ENCODE measurements at places on chromosomes 2 and 18.
A peak's percentile ranks its signal among the peaks of the same experiment; 100 is the strongest.

DNA sequence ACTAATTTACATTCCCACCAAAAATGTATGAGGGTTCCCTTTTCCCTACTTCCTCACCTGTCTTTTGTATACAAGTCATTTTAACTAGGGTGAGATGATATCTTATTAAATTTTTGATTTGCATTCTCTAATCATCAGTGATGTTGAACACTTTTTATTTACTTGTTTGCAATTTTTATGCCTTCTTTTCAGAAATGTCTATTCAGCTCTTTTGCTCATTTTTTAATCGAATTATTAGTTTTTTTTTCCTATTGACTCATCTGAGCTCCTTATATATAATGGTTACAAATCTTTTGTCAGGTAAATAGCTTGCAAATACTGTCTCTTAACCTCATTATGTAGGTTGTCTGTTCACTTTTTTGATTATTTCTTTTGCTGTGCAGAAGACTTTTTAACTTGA is 269.4 kb downstream of the CDH19 start:
- DNase-seq: no peak

- DNase-seq: no peak
Observed at GRCh38 chr2:67782443-67782842, 280.4 kb downstream of the C1D start.

DNA sequence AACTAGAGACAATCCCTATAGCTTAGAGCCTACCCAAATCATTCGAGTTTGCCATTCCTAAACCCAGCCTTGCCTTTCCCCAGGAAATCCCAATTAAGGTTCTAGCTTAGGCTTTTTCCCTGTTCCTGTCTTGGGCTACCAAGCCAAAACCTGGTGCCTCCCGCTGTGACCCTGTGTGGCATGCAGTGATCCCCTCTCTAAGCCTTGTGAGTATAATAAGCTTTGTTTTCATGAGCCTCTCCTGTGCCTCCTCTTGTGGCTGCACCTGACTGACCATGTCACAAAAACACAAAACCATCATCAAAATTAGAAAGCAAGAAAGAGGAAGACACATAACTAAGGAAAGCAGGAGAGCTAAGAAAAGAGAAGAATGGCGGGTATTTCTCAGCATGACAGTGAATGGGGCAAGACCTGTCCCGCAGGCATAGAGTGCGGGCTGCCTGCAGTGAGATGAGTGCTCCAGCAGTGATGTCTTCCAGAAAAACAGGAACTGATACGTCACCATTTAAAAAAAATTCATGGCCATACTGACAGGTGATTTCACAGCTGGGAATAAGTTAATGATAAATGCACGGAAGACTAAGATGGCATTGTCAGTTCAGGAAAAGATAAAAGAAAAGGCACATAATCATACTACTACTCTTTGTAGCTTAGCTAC is 9.2 kb upstream of the PAIP2B start:
- no peak for DNase-seq

- DNase-seq: peak; percentile 77
Observed at GRCh38 chr2:193502363-193503035, 1307.8 kb upstream of the TMEFF2 start.

DNA sequence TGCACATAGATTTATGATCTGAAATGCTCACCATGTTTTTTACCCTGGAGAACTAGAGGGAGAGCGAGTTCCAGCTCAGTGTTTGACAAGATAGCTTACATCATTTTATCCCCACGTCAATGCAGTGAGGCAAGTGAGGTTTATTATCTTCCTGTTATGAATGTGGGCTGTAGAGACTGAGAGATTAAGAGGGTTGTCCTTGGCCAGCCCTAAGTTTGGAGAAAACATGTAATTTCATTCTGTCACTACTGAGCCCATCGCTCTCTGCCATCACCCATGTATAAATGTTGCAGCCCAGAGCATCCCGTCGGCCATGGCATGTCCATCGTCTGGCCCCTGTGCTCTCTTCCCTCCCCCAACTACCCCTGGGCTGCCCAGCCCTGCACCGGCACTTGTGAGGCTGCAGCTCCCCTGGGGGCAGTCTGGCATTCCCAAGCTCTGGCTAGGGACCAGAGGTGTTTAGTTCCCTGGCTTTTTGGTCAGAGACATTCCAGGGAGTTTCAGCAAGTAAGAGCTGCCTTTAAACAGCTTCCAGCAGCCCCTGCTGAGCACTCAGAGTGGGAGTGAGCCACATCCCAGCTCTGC is 136.7 kb downstream of the ANTXR1 start:
- no peak for DNase-seq

DNA sequence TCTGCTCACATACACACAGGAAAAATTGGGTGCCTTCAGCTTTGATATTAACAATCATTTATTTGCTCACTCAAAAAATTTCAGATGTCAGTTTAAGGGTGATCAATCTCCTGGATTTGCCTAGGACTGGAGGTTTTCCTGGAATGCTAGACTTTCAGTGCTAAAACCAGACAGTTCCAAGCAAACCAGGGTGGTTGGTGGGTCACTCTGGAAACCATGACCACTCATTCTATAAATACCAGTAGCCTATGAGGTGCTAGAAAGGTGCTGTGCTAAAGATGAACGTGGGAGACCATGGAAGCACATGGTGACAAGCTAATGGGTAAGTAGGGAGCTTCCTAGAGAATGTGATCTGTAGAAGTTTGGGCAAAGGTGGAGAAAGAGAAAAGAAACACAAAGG is 25.4 kb upstream of the STPG4 start:
- no peak for DNase-seq

GRCh38 chr2:17845806-17846205 is 29.5 kb downstream of the MSGN1 start:
- DNase-seq: no peak

DNA sequence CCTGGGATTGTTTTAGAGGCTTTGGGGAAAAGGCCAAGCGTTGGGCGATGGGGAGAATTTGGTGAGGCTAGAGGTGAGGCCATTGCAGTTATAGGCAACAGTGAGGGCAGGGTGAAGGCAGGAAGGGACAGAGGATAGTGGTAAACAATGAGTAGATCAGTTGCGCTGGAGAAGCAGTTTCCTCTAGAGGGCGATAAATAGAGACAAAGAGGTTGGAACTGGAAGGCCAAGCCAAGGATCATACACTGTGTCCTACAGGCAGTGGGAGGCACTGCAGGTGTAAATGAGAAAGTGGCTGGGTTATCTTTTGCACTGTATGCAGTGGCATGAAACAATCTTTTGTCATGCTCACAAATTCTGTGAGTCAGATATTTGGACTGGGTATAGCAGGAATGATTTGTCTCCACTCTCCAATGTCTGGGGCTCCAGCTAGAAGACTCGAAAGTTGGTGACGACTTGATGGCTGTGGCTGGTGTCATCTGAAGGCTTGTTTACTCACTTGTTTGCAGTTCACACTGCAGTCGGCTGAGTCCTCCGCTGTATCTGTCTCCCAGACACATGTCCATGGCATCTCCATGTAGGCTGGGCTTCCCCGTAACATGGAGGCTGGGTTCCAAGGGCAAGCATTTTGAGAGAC is 82.1 kb downstream of the TNP1 start:
- peak; percentile 87 for DNase-seq

DNA sequence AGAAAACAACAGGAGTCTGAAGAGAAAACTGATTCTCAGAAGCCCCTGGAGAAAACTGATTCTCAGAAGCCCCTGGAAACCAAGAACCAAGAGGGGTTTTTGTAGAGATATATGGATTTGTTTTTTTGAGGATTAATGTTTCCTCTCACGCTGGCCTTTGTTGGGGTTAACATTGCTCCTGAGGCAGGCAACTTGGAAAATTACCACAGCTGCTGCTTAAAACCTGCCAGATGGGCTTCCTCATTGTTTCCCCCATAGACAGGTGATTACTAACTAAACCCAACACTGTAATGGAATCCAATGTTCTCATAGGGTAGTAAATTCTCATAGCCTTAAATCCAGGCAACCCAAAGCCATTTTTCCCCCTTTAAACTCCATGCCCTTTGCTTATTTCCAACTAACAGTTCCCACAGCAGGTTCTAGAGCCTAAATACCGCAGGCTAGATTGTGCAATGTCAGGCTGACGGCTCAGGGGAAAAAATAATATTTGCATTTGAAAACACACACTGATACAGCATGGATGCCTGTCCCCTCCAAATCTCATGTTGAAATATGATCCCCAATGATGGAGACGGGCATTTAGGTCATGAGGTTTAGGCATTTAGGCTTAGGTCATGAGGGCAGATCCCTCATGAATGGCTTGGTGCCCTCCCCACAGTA is 272.3 kb upstream of the PKDCC start:
- no peak for DNase-seq

DNA sequence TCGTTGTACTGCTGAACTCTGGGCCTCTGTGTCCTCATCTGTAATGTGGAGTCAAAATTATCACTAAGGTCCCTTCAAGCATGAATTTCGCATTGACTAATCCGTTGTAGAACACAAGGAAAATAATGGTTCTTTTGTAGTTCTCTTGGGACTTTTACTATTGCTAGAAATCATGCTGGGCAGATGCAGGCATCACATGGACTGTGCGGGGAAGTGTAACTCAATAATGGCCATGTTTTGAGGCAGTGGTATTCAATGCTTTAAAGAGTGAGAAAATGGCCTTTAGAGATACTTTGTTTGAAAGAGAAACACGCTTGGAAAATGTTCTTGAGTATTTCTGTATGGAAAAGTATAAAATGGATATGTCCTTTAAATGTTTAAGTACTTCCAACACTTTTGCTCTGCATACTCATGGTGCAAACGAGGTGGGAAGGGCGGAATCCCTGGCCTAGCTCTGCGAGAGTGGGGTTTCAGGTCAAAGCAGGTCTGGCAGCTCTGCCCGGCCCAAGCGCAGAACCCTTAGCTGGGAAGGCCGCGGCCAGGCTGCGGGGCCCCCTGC is 117.3 kb upstream of the MSTN start:
- peak; percentile 26 for DNase-seq

- DNase-seq: no peak
Observed at GRCh38 chr2:221070106-221070505, 502.0 kb downstream of the EPHA4 start.

DNA sequence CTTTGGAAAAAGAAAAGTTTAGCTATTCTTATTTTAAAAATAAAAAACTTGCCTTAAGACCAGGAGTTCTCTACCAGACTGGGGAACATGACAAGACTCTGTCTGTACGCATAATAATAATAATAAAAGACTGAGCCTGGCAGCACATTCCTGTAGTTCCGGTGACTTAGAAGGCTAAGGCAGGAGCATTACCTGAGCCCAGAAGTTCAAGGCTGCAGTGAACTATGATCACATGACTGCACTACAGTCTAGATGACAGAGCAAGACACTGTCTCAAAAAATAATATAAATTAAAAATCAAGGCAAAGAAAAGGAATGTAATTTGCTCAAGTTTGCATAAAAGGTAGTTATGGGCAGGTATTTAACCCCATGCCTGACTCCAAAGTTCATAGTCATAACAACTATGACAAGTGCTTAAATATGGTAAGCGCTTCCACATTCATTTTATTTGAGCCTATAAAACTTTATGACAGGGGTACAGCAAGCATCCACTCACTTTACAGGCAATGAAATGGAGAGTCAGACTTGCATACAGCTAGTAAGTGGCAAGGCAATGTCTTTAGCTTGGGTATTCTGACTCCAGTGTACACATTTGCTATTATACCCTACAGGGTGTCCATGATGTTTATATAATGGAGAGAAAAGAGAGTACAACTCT is 1567.8 kb upstream of the PIK3C3 start:
- no peak for DNase-seq

GRCh38 chr2:284896-285492 is 2.9 kb downstream of the ALKAL2 start:
- DNase-seq: no peak

DNA sequence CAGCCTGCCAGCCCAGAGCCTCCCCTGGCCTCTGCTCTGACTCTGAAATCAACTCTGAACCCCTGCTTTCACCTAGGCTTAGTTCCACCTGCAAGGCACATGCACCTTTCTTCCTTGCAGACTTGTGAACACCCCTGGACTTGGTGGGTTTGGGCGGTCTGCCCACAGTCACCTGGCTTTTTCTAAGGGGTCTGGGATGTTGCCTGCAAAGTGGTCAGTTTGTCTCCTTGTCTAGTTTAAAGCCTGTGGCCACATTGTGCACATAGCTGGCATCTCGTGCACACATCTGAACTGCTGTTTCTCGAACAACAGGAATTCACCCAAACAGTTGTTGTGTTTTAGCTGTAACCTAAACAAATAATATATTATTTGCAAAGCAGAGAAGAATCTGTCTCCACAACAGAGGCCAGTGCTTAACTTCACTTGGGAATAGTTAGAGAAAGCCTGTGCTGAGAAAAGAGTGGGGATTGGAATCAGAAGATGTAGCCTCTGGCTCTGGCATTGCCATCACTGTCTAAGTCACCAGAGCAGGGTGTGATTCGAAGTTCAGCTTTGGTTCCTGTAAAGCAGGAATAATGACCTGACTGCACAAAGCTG is 108.5 kb downstream of the TMEM18 start:
- DNase-seq: no peak

- DNase-seq: no peak
Observed at GRCh38 chr2:197216361-197216979, 94.1 kb downstream of the ANKRD44 start.

GRCh38 chr2:166419616-166419934 is 43.8 kb upstream of the SCN9A start:
- peak; percentile 26 for DNase-seq

- no peak for DNase-seq
Observed at GRCh38 chr18:3889803-3890202, 439.8 kb downstream of the TGIF1 start.

- peak; percentile 86 for DNase-seq
Observed at GRCh38 chr18:70907673-70908072, 618.8 kb downstream of the SOCS6 start.

GRCh38 chr18:46678785-46679399 is 21.9 kb upstream of the LOXHD1 start:
- DNase-seq: no peak

GRCh38 chr2:68454719-68455118 is 12.4 kb downstream of the FBXO48 start:
- DNase-seq: no peak

GRCh38 chr18:73768043-73768442 is 379.6 kb downstream of the FBXO15 start:
- DNase-seq: peak; percentile 40

DNA sequence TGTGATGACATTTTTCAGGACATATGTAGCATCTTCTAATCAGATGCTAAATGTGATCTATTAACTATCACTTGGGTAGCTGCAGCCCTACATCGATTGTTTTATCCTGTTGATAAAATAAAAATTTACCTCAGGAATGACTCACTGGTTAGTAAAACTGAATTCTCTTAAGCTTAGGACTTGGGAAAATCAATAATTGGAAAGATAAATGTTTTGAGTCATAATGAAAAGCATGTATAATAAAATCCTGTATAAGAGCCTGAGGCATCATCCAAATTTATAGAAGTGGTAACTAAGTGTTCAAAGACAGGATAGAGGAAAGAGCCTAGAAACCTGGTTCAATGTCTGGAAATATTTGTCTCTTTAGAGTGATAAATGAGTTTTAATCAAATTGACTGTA is 168.1 kb upstream of the VWC2L start:
- no peak for DNase-seq

GRCh38 chr18:38444971-38445803 is 879.6 kb upstream of the CELF4 start:
- no peak for DNase-seq

GRCh38 chr2:62968668-62969067 is 82.0 kb upstream of the OTX1 start:
- no peak for DNase-seq

All from SHP77 (cell line).